ENCODE measurements at places on chromosomes 3 and 15.

DNA sequence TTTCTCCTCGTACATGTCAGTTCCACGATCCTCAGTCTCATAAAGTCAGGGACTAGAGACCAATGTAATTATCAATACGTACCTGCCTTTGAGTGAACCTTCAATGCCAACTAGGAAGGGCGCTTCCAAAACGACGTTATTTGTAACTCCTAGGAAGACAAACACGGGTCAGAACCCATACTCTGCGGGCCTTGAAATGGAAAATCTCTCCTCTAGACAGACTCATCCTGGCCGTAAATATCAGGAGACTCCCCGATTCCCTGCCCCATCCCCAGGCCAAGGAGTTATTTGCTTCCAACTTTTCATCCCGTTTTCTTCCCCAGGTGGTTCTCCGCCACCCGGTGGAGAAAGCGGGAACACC is 578 bp downstream of the OIP5 start:
- no peak for DNase-seq

DNA sequence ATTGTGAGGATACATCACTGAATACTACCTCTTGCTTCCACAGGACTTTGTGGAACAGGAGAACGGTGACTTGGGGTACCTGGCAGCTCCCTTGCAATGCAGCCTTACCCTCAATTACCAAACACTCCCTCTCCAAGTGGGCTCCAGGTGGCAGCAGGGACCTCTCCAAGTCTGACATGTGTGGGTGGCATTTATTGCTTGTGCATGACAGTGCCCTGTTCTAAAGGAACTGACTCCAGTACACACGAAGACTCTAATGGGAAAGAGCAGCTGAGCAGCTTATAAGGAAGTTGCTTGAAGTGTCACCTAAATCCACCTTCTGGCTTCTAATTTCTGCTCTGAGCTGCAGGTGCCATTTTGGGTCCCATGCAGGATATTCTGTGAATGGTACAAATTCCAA is 174.1 kb upstream of the SLCO3A1 start:
- no peak for DNase-seq

GRCh38 chr15:74453925-74454763 is 6.8 kb downstream of the UBL7 start:
- no peak for DNase-seq

- DNase-seq: no peak
Observed at GRCh38 chr15:50431204-50431603, 7.0 kb downstream of the USP8 start.

- no peak for DNase-seq
Observed at GRCh38 chr3:143526011-143526545, 322.2 kb downstream of the SLC9A9 start.

GRCh38 chr15:62419192-62419591 is 254.1 kb upstream of the C2CD4B start:
- DNase-seq: no peak

- no peak for DNase-seq
Observed at GRCh38 chr15:33559207-33559890, 248.6 kb downstream of the RYR3 start.

- no peak for DNase-seq
Observed at GRCh38 chr3:120448756-120449155, 2.0 kb downstream of the FSTL1 start.

DNA sequence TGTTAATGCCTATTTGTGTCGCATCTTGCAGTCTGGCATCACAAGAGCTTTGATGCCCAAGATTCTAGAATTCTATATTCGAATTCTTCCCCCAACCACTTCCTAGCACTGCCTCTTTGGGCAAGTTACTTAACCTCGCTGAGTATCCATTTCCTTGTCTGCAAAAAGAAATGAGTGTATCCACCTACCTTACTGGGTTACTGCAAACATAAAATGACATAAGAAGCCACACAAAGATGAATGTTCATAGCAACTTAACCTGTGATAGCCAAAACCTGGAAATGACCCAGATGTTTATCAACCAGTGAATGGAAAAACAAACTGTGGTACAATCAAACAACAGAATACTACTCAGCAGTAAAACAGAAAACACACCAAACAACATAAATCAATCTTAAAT is 24.9 kb downstream of the RFTN1 start:
- DNase-seq: no peak

GRCh38 chr3:161920196-161920595 is 423.6 kb downstream of the OTOL1 start:
- no peak for DNase-seq

DNA sequence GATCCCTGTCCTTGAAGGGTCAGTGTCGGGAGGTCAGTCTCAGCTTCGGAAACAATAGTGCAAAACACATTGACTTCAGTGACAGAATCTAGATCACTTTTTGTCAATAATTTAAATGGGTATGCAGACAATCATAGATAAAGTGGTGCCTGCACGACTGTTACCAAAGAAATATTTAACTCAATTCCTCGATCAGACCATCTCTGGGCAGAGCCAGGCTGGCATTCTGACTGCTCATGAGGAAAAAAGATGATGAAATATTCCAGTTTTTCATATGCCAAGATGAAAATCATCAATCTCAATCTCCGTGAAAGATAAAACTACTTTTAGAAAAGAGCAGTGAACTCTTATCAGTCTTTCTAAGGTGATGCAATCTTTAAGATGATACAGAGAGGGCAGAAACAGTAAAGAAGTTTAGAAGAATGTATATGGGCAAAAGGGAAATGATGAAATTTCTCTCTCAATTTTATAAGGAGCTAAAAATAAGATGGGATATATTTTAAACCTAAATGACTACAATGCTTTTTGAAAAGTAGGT is 169.9 kb downstream of the WDR72 start:
- no peak for DNase-seq

DNA sequence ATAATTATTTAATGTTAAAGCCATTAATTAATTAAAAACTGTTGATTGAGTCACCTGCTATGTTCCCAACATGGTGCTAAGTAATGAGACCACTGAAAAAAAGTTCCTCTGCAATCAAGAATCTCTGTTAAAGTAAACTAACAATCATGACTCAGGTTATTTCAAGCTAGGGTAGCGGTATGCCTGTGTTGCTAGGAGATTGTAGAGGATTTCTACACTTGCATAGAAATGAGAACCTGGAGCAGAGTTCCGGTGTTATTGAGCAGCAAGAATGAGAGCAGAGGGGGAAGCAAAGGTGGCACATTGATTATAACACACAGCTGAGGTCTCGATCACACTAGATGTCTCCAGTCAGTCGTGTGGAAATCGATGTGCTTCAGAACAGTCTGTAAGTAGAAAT is 41.4 kb downstream of the C3orf85 start:
- DNase-seq: no peak

GRCh38 chr3:177574222-177574856 is 377.1 kb upstream of the TBL1XR1 start:
- DNase-seq: no peak

- no peak for DNase-seq
Observed at GRCh38 chr15:53716909-53717876, 42.3 kb downstream of the WDR72 start.

- no peak for DNase-seq
Observed at GRCh38 chr15:57053470-57053869, 135.0 kb downstream of the TCF12 start.

GRCh38 chr15:58190419-58190818 is 52.2 kb downstream of the AQP9 start:
- DNase-seq: no peak

GRCh38 chr3:71103430-71103921 is 480.1 kb downstream of the FOXP1 start:
- DNase-seq: peak; percentile 73

DNA sequence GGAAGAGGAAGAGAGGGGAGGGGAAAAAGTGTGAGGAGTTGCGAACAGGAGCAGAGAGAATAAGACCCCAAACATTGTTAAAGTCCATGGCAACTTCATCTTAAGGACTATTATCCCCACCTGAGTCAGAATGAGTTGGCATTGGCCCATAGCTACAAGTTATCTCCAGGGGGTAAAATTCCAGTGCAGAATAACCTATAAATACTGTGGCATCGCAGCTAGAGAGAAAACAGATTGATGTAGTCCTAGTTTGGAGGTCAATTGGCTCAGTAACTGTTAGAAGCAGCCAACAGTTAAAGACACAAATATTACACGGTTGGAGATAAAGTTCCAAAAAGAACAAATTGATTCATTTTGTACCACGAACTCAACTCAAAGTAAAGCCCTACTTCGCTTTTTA is 313.9 kb upstream of the CCDC54 start:
- DNase-seq: no peak
